ENCODE measurements at places on chromosomes 13 and 19. TPM values are rescaled to one million over a fixed set of nuclear protein-coding genes. Genes with fewer than 3 reads are reported as not detected.

Gene ZNF471
- total RNA-seq = 3.6 TPM

Gene CCDC122
- total RNA-seq = 3.2 TPM

Gene VSTM1
- not detected for total RNA-seq

Gene ZNF763
- 2.8 TPM for total RNA-seq

Gene CEACAM16
- not detected for total RNA-seq

Gene ZNF229
- 7.4 TPM for total RNA-seq

Gene TMEM238
- total RNA-seq = not detected

Gene ATP8B3
- total RNA-seq = 1.1 TPM

Gene COX7A1
- total RNA-seq = 35.2 TPM

Gene CABP5
- not detected for total RNA-seq

Gene ZIK1
- 7.9 TPM for total RNA-seq

Gene SH2D3A
- not detected for total RNA-seq

Gene CYP2F1
- total RNA-seq = not detected

Gene URI1
- 45.0 TPM for total RNA-seq

Gene ZFP28
- total RNA-seq = 13.4 TPM
